ENCODE measurements at places on chromosomes 2 and 18.

DNA sequence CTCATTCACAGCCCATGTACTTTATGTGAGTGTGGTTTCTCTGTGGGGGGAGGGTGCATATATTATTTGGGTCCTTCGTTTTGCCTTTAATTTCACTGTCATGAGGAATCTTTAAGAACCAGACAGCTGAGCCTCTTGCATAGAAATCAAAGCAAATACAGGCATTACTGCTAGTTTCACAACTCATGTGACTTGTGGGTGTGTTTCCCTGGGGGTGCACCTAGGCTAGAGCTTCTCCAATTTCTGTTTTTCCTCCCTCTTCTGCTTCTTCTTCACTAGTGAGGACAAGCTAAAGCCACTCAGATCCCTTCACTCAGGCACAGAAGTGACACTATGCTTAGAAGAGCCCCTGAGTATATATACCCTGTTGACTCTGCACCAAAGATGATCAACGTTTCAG, 131.4 kb downstream of the ACOXL start:
- no peak for DNase-seq

DNA sequence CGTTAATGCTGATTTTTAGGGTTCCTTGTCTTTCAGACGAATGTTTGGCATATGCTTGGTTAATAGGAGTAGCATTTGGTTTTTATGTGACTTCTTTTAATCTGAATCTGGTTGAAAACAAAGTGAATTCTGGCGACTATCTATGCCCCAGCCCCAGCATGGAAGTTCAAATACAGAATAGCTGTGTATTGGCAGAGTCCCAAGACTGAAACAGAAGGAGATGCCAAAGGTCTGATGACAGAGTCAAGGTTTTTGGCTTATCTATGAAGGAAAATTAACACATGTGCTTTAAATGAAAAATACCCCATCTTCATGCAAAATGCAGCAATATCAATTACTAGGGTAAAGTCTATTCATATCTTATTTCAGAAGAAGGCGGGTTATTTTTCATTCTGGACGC, 734.8 kb upstream of the NXPH2 start:
- DNase-seq: no peak

DNA sequence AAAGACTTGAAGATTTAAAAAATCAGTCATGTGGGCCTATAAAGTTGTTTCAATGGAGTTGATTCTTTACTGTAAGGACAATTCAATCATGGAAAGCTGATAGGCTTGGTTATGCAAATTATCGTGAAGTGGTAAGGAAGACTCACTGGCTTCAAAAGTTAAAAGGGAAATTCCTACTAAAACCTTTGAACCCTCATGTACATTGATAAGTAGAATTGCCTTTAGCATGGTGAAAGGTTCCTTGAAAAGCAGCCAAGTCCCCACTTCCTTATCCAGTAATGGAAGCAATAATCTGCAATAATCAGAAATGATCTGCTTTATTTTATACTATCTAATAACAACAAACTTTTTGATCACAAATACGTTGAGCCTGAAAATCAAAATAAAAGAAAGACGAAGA, 14.4 kb upstream of the CCL20 start:
- DNase-seq: no peak

GRCh38 chr2:205613970-205614559, 68.2 kb upstream of the NRP2 start:
- DNase-seq: no peak

DNA sequence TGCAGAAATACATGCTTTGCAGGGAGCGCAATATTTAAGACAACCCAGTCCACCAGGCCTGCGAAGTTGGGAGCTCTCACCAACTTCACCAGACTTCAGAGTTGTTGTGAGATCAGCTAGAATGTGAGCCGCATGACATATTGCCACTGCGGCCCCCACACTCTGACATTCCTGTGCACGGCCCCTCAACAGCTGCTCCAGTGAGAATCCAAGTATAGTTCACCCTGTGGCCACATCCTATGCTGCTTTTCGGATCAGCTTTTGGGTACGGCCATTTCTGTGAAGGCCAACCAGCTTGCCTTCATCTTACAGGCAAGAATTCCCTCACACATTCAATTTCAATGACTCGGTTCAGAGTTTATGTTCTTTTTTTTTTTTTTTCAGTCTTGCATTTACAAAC, 177.8 kb downstream of the SOX11 start:
- no peak for DNase-seq

DNA sequence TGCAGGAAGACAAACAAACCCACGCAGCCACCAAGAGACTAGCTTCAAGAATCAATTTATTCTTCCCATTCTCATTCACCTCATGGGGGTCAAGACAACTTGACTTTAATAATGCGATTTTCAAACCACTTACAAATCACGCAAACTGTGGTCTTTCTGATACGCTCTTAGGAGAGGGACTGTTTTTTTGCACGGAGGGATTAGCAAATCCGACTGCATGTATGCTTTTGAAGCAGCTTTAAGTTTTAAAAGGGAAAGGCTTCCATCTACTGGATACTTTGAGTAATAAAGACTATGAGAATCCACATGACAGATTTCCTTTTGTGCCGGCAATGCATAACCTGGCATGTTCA, 322.9 kb upstream of the KCNJ3 start:
- no peak for DNase-seq

- DNase-seq: no peak
Measured at GRCh38 chr18:74019864-74020263, 127.8 kb downstream of the FBXO15 start.

DNA sequence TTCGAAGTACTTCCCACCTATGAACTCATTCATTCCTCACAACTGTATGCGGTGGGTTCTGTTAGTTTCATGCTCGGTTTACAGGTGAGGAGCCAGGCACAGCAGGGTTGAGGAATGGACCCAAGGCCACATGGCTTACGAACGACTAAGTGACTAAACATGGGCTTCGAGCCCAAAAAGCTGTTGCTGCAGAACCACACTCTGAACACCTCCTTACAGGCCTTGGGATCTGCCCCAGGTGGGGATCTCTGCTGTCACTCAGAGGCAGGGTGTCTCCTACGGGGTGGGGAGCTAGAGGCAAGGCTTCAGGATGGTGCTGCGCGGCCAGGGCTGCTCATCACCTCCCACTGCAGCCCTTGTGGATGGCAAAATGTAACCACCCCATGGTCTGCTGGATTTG, 80.9 kb downstream of the TSHZ1 start:
- no peak for DNase-seq

DNA sequence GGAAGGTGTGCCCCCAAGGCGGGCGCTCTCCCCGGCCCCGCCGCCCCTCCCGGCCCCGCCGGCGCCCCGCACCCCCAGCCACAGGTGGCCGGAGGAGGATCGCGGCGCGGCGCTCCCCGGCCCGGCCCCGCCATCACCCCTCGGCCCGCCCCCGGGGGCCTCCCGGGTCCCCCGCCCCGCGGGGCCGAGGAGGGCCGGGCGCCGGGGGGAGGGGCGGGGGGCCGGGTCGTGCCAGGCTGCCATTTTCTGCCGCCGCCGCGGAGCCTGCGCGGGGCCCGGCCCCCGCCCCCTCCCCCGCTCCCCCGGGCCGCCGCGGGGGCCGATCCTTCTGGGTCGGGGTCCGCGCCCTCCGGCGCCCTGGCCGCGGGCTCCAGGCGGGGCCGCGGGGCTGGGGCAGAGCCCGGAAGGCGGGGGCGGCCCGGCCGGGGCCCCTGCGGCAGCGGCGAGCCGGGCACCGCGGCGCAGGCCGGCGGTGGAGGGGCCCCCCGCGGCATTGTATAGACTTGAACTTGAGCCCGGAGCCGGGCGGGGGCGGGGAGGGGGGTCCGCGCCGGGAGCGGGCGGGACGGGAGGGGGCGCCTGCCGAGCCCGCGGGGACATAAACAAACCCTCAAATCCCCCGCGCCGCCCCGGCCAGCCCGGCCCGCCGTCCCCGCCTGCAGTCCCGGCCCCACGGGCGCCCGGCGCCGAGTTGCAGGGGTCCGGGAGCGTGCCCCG, 556 bp downstream of the DNMT3A start:
- DNase-seq: no peak

GRCh38 chr2:161230959-161231358, 70.7 kb downstream of the TANK start:
- no peak for DNase-seq

DNA sequence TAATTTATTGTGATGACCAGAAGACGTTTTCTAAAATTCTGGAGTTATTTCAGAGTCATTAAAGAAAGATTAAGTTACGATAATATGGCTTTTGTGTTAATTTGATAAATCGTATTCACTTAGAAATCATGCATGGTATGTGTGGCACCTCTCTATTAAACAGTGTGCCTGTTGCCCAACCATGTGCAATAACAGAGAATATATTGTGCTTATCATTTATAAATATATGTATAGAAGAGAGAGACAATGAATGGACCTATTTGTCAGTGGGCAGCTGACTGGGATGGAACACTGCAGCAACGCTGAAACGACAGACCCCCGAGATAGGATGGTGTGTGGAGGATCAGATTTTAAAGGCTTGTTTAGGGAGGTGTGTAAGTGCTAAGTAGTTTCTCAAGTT, 172.9 kb downstream of the FMNL2 start:
- no peak for DNase-seq

GRCh38 chr2:72708236-72708635, 117.6 kb downstream of the EXOC6B start:
- DNase-seq: no peak

GRCh38 chr18:69838620-69839411, 108.9 kb downstream of the CD226 start:
- no peak for DNase-seq

- no peak for DNase-seq
Measured at GRCh38 chr2:232261776-232262175, 116.8 kb upstream of the ALPP start.

DNA sequence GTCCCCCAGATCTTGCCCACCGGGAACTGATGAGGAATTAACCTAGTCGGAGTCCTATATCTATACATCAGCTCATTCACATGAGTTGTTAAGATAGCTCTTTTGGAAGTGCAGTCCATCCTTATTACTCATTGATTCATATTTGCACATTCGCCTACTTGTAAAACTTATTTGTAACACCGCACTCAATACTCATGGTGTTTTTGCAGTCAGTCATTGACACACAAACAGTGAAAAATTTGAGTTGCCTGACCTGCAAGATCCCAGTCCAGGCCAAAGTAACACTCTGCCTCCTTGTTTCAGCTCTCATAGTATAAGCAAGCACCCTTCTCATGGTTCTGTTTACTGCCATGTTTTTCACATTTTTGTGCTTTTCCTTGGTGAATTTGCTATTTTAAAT, 180.6 kb downstream of the CTIF start:
- no peak for DNase-seq

DNA sequence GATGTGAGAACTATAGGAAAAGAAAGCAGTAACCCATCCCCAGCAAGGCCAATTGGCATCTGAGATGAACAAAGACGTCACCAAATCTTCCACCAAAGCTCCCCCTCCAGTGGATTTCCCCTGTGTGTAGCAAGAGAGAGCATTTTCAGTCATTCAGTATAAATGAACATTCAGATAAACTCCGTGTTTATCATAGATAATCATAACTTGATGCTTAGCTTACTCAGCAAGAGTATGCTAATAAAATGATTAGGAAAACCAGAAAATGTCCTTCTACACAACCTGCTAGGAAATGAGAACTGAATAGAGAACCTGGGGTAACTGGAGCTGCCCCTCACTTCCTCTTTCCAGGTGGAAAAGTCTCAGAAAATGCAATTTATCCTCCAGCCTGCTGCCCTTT, 198.0 kb upstream of the CCDC150 start:
- no peak for DNase-seq

GRCh38 chr18:59871711-59872362, 28.0 kb upstream of the PMAIP1 start:
- DNase-seq: no peak

DNA sequence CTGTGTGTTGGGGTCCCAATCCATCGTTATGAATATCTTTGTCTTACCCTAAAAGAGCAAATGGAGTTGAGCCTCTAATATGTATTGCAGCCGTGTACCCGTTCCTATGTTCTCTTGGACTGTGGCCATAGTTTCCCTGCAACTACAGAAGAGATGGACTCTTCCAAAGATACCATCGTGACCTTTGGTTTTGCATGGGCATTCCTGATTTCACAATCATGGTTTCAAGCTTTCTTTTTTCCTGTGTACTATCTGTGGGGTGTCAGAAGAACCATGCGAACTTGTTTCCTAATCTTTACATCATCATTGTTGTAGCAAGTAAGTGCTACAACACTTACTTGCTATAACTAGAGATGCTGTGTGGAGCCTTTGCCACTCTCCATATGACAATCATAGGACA, 1295.7 kb downstream of the DPP10 start:
- no peak for DNase-seq

GRCh38 chr2:159792599-159792998, 5.4 kb downstream of the CD302 start:
- DNase-seq: no peak

GRCh38 chr2:32404691-32405090, 47.9 kb downstream of the BIRC6 start:
- no peak for DNase-seq

DNA sequence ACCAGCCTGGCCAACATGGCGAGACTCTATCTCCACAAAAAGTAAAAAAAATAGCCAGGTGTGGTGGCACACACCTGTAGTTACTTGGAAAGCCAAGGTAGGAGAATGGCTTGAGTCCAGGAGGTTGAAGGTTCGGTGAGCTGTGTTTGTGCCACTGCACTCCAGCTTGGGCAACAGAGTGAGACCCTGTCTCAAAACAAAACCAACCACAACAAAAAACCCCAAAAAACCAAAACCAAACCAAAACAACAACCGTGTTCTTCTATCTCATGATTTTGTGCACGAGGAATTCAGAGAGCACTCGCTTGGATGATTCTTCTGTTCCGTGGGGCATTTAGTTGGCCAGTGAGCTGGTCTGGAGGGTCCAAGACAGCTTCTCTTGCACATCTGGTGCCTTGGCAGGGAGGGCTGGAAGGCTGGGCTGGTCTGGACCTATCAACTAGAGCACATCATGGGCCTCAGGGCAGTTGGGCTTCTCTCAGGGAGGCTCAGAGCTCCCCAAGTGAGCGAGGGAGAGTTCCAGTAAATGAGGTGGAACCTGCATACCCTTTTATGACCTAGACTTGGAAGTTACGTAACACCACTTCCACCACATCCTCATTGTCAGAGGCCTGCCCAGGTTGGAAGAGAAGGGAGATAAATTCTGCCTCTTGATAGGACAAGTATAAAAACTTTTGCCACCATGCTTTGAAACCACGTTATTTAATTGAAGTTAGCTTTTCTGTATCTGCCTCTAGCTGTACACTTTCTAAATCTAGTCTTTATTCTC, 25.2 kb downstream of the SIX2 start:
- no peak for DNase-seq

DNA sequence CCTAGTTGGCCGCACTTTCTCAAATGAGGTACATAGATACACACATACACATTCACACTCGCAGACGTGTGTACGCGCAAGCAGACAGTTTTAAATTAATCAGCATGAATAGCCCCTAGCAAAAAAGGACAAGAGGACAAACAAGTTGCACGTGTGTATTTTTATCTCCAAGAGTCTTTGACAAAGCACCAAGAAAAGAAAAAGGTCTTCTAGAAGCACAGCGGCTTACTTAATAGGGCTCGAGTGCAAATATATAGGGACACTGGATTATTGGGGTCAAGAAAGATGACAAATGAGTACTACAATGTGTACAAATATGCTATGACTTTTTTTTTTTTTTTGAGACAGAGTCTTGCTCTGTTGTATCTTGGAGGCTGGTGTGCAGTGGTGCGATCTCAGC, 1.7 kb upstream of the BCL2 start:
- DNase-seq: no peak

- no peak for DNase-seq
Measured at GRCh38 chr2:202870431-202871299, 901 bp downstream of the ICA1L start.

GRCh38 chr2:101905746-101906336, 85.9 kb upstream of the IL1R2 start:
- DNase-seq: no peak

Measured in stimulated activated CD4-positive, alpha-beta T cell treated with anti-CD3 and anti-CD28 coated beads, Interleukin-1b, Interleukin-23, amount 100 ng/mL, for 1 hour (primary cell).